Endodermal cell (in vitro differentiated cells): ENCODE measurements at places on chromosomes 16 and 17.

DNA sequence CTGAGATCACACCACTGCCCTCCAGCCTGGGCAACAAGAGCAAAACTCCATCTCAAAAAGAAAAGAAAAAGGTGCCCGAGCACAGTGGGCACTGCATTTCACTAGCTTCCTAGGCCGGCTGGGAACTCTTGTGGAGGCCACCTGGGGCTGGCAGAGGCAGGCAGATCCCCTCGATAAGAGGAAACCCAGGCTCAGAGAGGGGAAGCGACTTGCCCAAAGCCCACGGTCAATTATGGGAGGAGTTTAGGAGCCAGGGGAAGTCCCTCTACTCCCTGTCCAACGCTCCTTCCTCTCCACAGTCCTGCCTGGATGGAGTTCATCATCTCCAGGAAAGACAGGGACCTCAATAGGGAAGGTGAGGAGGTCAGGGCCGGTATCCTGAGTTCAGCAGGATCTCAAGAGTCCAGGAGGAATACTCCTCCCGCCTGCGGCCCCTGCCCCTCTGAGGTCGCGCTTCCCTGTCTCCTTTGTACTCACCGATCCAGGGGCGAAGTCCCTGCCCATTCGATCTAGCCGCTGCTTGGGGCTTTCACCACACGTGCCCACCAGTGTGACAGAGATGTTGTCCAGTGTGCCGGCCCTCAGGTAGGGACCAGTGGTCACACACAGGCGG lies 841 bp downstream of the ALOXE3 start:
- no peak for DNase-seq

DNA sequence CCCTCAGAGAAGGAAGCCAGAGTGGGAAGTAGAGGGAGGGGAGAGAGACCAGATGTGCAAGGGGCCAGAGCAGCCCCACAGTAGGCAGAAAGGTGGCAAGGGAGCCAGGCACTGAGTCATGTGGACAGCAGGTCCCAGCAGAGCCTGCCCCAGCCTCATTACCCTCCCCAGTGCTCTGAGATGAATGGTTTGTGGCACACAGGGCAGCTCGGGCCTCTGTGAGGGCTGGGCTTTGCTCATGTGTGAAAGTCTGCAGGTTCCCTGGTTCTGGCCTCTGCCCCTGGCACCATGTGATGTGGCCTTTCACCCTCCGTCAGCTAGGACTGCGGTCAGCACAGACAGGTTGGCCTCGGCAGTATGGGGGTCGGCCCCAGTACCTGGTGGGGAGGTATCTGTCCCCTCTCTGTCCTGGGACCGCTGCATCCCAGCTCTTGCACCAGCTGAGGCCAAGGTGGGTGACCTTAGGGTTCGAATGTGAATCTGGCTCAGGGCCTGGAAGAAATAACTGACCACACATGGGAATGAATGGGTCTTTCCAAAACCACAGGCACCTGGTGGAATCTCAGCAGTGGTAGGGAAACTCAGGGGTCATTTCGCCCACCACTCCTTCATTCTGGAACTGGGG lies 8.9 kb downstream of the LRRC75A start:
- DNase-seq = peak; percentile 43

- peak; percentile 98 for DNase-seq
Observed at GRCh38 chr17:76909971-76910760, 42.0 kb downstream of the MGAT5B start.

GRCh38 chr16:57534337-57534880 lies 2.0 kb downstream of the CCDC102A start:
- peak; percentile 40 for DNase-seq

GRCh38 chr16:12547608-12547922 lies 256.1 kb downstream of the CPPED1 start:
- DNase-seq = no peak
